Endothelial cell of coronary artery (primary cell): ENCODE measurements at places on chromosomes 3 and 15. TPM values are rescaled to one million over a fixed set of nuclear protein-coding genes. Genes with fewer than 3 reads are reported as not detected.

TUSC7 gene
- not detected in 2 replicates for total RNA-seq

ATP2B2 gene
- total RNA-seq, result not detected in 2 replicates

FRMD5 gene
- total RNA-seq, result 11.7 and 27.5 TPM in 2 replicates

KLHL40 gene
- total RNA-seq, result not detected in 2 replicates
